ENCODE measurements at places on chromosomes 11 and 22. TPM values are rescaled to one million over a fixed set of nuclear protein-coding genes. Genes with fewer than 3 reads are reported as not detected.

The NCF4 gene
- 5.9 TPM for total RNA-seq

The CCDC116 gene
- 0.27 TPM for total RNA-seq

The TLCD5 gene
- 6.6 TPM for total RNA-seq

The CLMP gene
- total RNA-seq, result 13.9 TPM

The RNF141 gene
- 22.1 TPM for total RNA-seq

The OR5M11 gene
- not detected for total RNA-seq
